ENCODE measurements at places on chromosomes 5 and 9.

DNA sequence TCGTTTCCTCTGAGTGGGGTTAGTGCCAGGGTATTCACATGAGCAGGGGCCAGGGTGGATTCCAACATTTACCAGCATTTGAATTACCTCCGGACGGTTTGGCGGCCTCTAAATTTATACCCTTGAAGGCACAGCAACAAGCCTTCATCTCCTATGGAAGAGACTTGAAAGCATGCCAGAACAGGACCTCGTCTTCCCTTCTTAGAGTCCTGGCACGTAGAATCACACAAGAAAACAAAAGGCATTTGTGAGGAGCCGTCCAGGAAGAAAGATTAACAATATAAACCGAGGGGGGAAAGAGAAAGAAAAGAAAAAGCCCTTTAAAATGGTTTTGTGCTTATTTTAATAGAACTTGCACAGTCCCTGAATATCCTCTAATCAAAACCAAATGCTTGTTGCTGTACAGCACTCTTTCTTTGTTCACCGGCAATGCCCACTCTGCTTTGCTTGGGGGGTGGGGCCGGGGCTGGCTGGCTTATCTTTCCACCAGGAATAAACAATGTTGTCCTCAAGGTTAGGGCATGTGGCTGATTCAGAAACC, 575.8 kb upstream of the ZNF462 start:
- DNase-seq: no peak

DNA sequence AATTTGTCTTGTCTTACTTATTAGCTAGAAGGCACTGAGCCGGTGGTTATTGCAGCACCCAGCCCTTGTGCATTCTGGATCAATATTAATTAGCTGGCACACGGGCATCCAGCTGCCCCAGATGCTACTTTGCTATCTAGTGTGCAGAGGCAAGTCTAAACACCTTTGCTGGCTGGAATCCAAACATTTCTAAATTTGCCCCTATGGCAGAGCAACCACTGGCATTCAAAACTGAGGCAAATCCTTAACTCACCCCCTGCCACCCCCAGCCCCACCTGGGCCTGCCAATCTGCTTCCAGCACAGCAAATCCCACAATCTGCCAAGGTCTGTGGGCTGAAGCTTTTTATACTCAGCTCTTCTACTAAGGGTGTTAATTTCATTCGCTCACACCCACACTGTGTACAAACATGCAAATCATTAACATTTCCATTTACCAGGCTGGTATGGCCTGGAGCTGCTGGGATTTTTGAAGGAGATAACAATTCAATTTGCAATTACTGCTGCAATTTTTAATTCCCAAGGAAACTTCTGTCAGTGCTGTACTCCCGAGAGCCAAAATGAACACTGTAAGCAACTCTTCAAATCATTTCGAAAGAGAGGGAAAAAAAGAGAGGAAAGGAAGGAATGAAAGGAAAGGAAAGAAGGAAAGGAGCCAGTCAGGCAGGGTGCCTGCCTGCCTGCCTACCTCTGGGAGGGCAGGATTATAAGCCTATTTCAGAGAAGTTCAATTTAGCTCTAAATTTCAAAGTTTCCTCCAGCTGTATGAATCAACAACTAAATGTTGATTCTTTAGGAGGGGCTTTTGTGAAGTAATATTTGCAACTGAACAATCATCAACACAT, 35.5 kb downstream of the RAPGEF1 start:
- no peak for DNase-seq

DNA sequence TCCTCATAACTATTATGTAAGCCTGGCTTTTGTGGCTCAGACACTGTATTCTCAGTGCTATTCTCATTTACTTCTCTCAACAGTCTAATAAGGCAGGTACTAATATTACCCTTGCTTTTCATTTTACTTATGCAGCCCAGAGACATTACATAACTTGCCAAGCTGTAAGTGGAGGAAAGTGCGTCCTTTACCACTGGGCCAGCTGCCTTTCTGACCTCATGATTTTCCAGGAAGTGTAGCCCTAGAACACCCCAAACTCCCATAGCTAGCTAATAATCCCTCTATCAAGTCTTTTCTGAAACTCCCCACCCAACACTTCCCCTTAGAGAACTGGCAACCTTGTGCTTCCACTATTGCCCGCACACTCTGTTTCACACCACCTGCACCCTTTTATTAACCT, 192.9 kb upstream of the HMHB1 start:
- DNase-seq: no peak

DNA sequence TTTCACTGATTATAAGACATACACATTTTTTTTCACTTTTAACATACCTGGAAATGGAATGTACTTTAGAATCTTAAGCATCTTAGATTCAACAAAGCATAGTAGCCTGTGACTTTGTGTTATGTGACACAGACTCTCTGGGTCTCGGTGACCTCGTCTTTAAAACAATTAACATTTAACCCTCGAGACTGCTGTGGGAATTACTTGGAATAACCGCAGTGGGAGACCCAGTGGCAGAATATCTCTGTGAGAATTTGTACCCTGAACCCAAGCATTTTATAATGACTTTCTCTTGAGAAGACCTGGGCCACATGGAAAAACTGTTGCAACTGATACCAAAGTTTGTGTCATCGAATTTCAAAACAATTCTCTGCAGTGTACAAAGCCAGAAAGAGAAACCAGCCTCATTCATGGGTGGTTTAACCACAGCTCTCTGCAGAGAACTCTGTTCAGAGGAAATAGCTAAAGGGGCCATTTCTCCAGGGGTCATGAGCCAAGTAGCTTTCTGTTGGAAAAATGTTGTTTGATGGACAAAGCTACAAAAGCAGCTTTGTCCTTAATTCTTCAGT, 10.0 kb upstream of the RETREG1 start:
- DNase-seq: no peak

GRCh38 chr5:53667621-53668020, 107.2 kb downstream of the NDUFS4 start:
- DNase-seq: no peak

GRCh38 chr9:81605170-81605670, 84.1 kb downstream of the TLE1 start:
- DNase-seq: no peak

DNA sequence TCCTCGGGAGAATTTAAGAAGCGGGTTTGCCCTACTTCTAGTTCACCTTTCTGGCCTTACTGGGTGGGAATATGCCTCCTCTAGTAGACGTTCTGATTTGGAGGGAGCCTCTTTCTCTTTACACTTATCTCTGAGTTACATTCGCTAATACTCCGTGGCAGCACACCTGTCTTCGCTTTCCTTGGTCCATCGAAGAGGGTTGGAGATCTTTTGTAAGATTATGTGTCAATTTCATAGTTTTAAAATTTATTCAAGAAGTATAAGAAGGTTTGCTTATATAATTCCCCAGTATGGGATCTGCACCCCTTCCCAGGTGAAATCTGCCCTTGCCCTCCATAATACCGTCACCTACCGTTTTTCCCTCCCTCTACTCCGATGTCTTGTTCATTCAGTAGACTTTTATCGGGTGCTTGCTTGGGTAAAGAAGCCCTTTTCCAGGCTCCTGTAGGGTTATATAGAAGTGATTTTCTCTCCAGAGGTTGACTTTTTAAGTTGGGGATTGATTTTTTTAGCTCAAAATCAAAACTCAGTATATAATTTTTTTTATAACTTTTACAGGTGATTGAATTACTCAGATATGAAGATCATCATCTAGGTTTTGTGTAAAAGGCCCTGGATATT, 1.1 kb downstream of the GPBP1 start:
- no peak for DNase-seq

DNA sequence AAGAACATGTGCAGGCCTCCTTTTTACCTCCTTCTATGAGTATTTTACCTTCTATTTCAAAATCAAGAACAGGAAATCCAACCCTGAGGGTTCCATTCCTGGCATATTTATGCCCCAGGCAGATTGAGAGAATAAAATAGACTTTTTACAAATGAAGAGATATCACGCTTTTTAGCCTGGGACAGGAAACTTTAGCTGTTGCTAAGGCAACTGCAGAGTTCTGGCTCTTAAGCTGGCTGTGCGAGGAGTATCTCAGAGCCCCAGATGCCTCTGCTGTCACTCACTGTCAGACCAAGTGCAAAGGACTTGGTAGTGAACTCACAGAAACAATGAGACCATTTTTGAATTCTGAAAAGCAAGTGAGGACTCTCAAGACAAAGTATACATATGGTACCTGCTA, 69.5 kb upstream of the HSPB3 start:
- DNase-seq: no peak

- no peak for DNase-seq
These were observed 319.7 kb downstream of the GLIS3 start for GRCh38 chr9:3980212-3980611.
